ENCODE measurements at places on chromosomes 1 and 21.

DNA sequence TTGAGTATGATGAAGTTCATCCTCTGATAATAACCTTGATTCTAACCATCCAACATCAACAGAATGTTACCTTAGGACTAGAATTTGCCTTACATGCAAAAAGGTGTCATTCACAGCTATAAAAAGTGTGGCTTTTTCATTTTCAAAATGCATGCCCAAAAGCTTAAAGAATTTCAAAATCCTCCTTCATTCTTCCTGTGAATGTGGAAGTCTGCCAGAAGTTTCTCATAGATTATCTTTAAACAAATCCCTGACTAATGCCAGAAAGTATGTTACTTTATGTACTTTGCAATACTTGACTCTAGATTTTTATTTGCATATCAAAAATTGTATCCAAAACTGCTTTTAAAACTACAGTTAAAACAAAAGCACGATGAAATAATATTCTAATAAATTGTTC is 270.6 kb upstream of the ZRANB2 start:
- peak; percentile 52 for DNase-seq

- DNase-seq: peak; percentile 58
Observed at GRCh38 chr1:233543338-233544255, 70.3 kb upstream of the KCNK1 start.

DNA sequence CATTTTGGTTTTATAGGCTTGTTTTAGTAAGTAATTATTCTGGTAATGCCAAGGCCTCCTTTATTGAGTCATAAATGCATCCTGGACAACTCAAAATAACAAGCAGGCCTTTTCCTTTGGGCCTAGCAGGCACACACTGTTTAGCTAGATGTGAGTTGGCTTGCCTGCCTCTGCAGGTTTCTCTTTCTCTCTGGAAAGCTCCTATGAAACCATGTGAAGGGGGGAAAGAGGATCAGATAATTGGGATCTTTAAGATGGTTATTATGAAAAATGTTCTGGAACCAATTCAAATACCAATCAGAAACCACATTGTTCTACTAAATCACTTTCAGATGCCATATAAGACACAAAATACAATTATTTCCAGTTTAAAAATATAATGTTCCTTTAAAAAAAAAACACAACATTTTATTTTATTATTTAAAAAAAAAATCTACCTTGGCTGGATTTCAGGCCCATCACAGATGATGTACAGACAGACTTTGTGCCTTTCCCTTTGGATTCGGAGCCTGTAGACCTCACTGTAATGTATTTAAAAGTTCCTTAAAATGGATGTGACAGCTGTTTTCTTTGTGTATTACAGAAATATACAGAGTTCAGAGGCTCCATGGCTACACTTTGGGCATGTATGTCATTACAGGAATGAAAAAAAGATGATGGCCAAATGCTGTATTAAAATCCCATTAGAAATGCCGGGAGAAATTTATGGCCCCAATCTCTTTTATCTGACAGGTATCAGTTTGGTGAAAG is 80.2 kb downstream of the NTMT2 start:
- no peak for DNase-seq

DNA sequence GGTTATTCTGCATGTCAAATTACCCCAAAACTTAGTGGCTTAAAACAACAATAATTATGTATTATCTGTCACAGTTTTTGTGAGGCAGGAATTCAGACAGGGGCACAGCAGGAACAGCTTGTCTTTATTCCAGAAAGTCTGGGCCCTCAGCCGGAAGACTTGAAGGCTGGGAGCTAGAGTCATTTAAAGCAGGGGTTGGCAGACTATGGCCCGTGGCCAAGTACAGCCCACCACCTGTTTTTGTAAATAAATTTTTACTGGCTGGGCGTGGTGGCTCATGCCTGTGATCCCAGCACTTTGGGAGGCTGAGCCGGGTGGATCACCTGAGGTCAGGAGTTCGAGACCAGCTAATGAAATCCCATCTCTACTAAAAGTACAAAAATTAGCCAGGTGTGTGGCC is 39.6 kb upstream of the KDM4A start:
- no peak for DNase-seq

All from amniotic stem cell (primary cell).